ENCODE measurements at places on chromosomes 6 and 20.

GRCh38 chr20:25378884-25379733, 11.5 kb downstream of the ABHD12 start:
- no peak for DNase-seq

GRCh38 chr6:165515963-165516624, 146.9 kb downstream of the PDE10A start:
- DNase-seq = no peak

GRCh38 chr20:41654884-41655283, 36.7 kb upstream of the CHD6 start:
- no peak for DNase-seq

DNA sequence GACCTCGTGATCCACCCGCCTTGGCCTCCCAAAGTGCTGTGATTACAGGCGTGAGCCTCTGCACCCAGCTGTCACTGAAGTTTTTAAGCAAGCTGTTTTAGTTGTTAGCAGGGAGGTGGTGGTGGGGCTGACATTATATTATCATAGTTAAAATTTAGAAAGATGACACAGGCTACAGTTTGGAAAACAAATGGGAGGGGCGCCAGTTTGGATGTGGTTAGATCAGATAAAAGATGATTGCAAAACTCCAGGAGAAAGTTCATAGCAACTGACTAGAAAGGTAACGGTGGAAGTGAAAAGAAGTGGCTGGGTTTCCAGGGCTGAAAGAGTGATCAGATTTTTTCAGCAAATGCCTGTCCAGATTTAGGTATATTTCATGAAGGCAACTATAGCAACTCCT, 311.9 kb upstream of the CITED2 start:
- no peak for DNase-seq

DNA sequence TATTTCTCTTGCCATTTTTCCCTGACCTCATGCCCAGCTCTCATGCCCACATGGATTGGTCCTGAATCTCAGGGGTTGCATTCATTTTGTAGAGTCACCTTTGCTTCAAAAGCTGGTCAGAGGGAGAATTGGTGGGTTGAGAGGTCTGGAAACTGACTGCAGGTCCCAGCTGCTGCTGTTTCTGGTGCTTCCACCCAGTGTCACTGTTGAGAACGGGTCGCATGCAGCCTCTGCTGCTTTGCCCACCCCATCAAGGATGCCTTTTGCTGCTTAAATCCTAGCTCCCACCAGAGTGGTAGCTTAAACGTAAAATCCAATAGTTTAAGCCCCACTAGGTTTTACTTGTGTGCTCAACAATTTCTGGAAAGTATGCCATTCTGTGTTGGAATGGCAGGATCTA, 211.4 kb upstream of the TSHZ2 start:
- DNase-seq = no peak

GRCh38 chr20:38311091-38311490, 7.1 kb downstream of the BPI start:
- DNase-seq = no peak

DNA sequence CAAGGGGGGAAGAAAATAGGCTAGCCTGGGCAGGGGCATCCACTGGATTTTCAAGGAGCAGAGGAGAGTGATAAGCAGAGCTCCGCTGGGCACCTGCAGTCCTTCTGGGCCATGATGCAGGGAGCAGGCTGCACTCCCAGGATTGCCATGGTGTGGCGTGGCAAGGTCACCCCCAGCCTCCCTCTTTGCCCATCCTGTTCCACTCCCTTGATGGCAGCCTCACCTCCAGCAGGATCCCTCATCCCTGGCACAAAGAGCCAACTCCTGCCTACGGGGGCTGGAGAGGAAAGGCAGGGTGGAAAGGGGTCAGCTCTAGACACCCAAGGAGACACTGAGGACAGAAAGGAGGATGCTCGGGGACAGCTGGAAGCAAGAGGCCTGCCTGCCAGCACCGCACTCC, 22.4 kb upstream of the MYMX start:
- DNase-seq = no peak

DNA sequence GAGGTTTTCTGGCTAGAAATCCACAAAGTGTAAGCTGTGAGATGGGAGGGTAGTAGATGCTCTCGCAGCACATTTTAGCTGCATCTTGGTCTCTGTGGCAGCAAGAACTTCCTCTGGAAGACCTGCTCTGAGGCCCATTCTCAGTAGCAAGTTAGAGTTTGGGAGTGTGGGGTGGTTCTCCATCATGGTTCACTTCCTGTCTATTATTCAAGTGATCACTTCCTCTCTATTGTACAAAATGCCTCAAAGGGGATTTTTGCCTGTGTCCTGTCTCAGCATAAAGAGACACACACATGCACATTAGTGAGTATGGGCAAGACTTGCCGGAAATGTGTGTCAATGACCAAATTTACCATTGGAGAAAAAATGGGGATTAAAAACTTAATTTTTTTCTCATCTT, 42.5 kb downstream of the LYRM2 start:
- DNase-seq = no peak

DNA sequence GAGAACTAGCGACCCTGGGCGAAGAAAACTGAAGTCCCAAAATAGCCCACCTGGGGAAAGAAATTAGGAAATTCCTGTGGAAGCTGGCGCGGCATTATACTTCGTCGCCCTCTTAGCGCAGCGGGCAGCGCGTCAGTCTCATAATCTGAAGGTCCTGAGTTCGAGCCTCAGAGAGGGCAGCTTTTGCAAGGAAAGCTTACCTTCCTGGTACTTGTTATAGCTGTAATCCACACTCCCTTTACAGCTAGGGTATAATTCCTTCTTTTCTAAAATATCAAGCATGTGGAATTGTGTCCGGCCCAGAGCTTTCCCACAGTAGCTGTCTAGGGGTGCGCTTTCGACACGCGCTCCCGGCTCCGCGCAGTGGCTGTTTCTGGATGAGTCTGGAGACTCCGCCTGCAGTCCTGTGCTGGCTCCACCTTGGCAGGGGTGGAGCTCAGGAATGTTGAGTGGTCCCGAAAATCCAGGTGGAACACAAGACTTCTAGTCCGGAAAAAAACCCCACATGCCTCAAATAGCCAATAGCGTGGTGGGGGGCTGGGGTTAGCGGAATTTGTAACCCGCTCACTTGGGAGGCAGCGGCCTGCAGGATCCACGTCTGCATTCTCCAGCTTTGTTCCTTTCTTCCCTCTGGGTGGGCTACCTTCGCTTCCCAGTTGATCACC, 83.7 kb upstream of the ZNF322 start:
- no peak for DNase-seq

DNA sequence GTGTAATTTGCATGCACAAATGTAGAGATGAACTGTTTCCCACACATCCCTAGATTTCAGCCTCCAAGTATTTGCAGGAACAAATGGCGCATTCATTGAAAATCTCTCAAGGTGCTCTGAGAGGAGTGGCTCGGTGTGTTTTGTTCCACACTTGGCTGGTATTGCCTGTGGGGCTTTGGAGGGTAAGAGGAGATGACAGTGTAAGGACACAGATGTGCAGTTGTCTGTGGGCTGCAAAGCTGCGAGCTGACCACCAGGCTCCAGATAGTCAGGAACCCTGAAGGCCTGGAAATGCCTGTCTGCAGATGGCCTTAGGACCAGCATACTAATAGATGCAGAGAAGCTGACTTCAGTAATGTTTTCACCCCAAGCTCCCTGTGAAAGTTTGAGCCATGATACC, 57.7 kb upstream of the PBOV1 start:
- no peak for DNase-seq

DNA sequence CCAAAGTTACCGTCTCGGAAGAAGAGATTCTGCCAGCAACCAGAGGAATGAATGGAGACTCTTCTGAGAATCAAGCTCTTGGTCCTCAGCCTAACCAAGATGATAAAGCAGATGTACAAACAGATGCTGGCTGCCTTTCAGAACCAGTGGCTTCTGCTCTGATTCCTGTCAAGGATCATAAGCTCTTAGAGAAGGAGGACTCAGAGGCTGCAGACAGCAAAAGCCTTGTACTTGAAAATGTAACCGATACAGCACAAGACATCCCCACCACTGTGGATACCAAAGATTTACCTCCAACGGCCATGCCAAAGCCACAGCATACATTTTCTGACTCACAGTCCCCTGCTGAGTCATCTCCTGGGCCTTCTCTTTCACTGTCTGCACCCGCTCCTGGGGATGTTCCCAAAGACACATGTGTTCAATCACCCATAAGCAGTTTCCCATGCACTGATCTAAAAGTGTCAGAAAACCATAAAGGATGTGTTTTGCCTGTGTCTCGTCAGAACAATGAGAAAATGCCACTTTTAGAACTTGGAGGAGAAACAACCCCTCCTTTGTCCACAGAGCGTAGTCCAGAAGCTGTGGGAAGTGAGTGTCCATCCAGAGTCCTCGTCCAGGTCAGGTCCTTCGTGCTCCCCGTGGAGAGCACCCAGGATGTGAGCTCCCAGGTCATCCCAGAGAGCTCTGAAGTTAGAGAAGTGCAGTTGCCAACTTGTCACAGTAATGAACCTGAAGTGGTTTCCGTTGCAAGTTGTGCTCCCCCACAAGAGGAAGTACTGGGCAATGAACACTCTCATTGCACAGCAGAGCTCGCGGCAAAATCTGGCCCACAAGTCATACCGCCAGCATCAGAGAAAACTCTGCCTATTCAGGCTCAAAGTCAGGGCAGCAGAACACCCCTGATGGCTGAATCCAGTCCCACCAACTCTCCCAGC, 109.6 kb downstream of the RTN4IP1 start:
- DNase-seq = peak; percentile 75

- no peak for DNase-seq
Measured at GRCh38 chr20:46188866-46189541, 70.9 kb downstream of the CD40 start.

- DNase-seq = no peak
Measured at GRCh38 chr6:139364302-139364981, 10.0 kb downstream of the CITED2 start.

DNA sequence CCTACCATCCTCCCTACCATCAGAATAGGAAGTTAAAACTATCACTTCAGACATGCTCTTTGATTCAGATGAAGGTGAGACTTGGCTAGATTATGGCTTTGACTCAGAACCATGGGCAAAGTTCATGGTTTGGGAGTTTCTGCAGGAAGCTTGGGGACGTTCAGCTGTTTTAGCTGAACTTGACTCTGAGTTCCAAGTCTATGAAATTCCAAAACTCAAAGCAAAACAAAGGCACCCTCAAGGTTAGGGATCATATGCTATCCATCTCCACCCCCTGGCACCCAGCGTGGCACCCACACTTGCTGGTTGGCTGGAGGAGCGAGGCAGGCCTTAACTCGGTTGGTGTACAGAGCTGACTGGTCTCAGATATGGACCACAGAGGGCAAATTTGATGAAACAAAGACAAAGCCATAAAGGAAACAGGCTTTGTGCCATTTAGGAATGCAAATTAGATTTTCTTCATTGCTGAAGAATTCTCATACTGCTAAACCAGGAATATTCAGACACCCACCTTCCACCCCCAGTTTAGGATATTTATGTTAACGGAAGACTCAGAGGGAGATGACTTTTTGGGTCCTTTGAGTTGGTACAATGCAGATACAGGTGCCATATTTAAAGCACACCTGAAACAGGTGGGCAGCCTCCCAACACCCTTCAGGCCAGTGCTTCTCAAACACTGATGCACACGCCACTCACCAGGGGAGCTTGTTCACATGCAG, 88.4 kb upstream of the SLC22A16 start:
- DNase-seq = no peak

DNA sequence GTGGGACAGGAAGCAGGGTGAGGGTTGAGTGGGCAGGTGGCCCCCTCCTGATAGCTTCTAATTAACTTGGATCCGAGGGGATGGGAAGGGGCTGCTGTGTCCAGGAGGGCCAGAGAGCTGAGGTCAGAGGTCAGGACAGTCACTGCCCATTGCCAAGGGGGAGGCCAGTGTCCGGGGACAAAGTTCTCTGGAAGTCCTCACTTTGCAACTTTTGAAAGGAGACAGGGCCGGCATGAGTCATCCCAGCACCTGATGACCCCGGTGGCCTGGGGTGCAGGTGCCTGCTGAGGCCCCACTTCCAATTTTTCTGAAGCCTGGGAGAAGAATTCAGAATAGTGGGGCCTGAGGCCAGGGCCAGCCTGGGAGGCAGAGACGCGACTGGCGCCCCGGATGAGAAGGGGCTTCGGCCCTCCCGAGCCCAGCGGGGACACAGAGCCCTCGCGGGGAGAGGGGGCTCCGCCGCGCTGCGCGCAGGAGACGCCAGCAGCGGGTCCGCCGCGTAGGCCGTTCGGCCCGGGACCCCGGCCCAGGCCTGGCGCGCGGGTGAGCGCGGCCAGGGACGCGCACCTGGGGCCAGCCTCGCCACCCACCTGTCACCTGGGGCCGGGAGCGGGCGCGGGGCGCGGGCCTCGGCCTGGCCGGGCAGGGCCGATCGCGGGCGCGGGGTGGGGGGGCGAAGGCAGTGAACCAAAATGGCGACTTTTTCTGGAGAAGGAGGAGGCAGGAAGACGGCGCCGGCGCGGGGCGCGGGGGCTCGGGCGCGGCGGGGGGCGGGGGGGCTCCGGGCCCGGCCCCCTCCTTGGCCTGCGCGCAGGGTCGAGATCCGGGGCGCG, 586 bp downstream of the ZNF512B start:
- no peak for DNase-seq

- no peak for DNase-seq
Measured at GRCh38 chr6:121917834-121918559, 481.5 kb upstream of the HSF2 start.

All from NK-92 treated with Interleukin-12 subunit alpha and Interleukin-12 subunit beta, amount 100 ng/mL, for 24 hours (cell line).